Astrocyte of the hippocampus (primary cell): ENCODE measurements at places on chromosomes 7 and 10.
A peak's percentile ranks its signal among the peaks of the same experiment; 100 is the strongest.

DNA sequence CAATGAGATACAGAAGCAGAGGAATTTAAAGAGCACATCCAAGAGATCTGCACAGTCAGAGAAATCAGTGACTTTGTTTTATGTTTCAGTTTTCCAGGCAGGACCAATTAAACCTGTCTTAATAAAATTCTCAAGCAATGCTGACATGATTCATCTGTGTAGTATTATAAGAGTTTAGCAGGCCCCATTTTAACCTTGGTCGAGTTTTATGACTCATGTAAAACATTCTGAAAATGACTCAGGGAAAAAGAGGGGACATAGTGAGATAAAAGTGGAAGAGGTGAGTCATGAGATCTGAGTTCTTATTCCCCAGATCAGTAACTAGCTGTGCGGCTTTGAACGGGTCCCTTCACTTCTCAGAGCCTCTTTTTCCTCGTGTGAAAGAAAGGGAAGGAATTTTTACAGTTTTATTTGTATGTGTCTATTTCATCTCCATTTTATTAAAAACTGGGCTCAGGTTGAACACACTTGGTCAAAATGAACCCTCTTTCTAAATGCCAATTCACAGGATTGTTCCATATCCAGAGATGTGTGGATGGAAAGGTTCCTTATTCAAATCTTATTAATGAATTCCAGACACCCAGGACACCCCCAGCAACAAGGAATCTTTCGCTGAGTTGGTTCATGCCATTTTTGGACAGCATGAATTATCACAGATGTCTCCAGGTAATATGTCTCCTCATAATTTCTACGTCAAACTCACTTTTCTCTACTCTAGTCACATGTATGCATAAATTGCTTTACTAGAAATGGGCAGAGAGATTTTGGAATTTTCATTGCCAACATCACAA is 143.2 kb downstream of the JAZF1 start:
- DNase-seq, result peak; percentile 92

DNA sequence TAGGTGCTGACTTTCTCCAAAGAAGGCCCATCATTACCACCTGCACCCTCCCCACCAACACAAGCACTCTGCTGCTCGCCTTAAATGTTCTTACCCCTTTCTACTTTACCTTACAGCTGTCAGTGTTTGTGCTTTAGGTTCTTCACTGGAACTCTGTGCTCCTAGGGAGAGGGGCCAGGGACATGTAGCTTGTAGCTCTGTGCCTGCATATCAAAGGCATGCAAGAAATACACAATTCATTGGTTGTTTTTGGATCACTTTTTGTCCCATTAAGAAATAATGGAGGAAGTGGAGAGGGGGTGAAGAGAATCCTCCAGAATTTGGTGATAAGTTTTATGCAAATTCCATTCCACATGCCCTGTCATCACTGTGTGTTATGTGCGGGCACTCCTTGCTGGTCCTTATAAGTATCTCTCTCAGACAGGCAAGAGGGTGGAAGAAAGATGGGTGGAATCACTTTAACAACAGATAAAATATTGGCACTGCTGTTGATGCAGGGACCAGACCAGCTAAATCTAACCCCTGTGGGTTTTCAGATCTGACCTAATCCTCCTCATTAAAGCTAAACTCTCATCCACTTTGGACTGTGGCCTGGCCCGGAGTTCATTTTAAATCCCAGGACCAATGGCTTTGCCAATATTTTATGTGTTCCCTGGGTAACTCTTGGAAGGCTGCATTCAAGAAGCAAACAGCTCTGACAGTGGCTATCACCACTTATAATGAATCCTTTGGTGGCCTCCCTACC is 375.8 kb upstream of the NFE2L3 start:
- DNase-seq, result peak; percentile 13

- DNase-seq, result no peak
These were observed 183.2 kb downstream of the AGMO start for GRCh38 chr7:15378494-15379145.

GRCh38 chr10:20502903-20503585 is 394.1 kb downstream of the NEBL start:
- DNase-seq, result no peak

DNA sequence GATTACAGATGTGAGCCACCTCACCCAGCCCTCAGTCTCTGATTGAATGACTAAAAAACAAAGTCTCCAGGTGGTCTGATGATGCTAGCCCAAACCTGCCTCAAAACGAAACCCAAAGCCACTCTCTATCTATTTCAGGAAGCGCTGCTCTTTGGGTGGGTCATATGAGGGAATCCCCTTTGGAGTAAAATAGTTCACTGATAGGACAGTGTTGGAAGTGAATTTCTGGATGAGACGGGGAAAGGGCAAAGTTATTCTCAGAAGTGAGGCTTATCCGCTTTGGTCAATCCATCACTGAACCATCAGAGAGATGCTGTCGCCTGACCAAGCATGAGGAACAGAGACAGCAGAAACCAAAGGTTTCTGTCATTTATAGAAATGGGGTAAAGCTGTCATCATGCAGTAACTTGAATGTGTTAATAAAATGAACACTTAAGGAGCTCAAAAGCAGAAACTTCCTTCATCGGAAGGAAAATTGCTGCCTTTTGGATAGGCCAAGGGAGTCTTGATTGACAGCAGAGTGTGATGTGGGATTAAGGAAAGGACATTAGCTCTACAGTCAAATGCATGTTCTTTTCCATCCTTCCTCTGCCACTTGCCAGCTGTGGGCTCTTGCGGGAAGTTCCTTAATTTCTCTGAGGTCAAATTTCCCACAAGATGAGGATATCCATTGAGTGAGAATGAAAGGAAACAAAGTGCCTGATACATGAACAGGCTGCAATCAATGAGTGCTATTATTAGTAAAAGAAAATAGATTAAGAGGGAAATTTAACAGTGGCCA is 64.9 kb upstream of the C1QL3 start:
- no peak for DNase-seq

DNA sequence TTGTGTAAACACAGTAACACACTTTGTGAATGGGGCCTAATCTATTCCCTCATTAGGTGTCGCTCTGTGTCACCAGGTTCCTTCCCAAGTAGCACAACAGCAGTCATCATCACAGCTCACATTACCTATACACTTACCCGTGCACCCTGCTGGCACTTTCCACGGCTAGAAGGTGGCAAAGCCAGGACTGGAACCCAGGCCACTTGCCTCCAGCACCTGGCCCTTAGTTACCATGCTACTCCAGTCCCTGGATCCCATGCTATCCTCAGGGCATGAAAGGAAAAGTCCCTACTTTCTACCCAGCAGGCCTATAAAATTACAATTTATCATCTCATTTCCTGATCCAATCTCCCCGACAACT is 18.4 kb downstream of the SMURF1 start:
- no peak for DNase-seq

- no peak for DNase-seq
These were observed 35.8 kb upstream of the DNAAF5 start for GRCh38 chr7:690478-691360.

DNA sequence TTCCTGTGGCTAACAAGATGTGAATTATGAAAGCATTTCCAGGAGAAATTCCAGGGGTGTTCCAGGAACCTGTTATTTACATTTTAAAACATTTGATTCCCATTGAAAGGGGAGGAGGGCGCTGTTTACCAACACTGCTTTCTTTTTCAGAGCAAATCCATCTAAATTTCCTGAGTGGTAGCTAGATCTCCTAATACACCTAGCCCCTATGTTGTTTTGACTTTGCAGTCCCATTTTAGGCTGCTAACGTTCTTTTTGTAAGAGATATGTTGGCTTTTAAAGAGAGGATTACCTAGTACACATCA is 130.8 kb downstream of the TCF7L2 start:
- no peak for DNase-seq

- DNase-seq, result no peak
These were observed 885 bp upstream of the SYPL1 start for GRCh38 chr7:106112972-106113421.

DNA sequence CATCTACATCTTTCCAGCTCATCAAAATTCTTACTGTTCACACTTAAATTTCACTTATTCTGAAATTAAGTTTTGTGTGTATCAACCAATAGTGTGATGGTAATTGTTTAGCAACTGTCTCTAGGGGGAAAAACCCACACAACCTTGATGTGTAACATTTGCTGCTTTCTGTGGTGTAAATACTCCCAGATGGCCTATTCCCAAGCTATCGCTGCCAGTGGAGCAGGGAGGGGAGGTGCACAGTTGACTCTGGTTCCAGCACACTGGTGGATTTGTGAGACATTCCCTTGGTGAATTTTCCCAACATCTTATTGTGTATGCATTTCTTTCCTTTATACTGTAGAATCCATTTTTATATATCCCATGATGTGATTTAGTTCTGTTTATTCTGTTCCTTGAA is 275.9 kb upstream of the SHH start:
- no peak for DNase-seq

DNA sequence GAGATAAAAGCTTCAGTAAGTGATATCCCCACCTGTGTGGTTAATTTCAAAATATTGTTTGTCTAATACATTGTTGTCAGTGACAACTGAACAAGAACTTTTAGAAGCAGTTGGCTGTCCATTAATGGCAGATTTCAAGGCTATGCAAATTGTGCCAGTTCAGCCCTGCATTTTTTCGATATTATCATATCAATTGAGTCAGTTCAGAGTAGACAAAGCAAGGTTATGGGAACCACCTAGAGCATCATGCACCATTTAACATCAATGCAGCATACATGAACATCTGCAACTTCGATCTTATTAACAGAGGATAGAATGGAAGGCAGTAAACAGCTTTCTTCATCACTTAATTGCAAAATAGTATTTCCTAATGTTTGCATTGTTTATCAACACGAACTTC is 180.7 kb upstream of the KAT6B start:
- no peak for DNase-seq

- peak; percentile 88 for DNase-seq
These were observed 262.8 kb upstream of the GRB10 start for GRCh38 chr7:51045319-51046102.

DNA sequence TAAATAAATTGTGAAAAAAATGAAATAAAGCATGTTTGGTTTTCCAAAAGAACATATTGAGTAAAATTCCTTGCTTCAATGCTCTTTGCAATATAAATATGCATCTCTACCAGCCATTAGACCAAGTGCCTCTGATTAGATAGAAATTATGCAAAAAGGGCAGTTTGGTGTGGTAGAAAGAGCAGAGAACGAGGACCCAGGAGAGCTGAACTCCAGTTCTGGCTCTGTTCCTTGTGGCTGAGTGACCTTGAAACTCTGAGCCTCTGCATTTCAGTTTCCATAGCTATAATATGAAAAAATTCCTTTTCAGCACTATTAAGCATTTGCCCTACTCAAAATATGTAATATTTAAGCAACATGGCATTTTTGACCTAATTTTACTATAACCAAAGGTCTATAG is 36.5 kb downstream of the COL1A2 start:
- peak; percentile 12 for DNase-seq

GRCh38 chr10:44510379-44511115 is 125.7 kb upstream of the CXCL12 start:
- peak; percentile 51 for DNase-seq

DNA sequence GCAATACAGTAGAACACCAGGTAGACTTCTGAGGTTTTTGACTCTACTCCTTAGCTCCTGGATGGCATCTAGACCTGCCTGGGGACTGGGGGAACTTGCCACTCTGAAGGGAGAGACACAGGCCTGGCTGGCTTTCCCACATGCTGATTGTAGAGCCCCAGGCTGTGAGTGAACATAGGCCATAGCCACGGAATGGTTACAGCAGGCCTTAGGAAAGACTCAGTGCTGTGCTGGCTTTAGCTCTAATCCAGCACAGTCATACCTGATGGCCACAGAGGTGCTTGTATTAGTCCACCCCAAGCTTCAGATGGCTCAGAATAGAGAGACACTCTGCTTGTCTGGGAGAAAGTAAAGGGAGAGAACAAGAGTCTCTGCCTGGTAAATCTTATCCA is 35.0 kb upstream of the ARHGAP12 start:
- no peak for DNase-seq

GRCh38 chr10:77162697-77163096 is 474.9 kb downstream of the KCNMA1 start:
- no peak for DNase-seq

GRCh38 chr7:7895754-7896153 is 72.8 kb upstream of the GLCCI1 start:
- DNase-seq, result no peak

GRCh38 chr7:54556121-54556520 is 13.9 kb downstream of the VSTM2A start:
- no peak for DNase-seq

GRCh38 chr7:22109761-22110160 is 164.1 kb upstream of the CDCA7L start:
- peak; percentile 42 for DNase-seq

- no peak for DNase-seq
These were observed 2.2 kb downstream of the PDCD4 start for GRCh38 chr10:110873951-110874350.

- no peak for DNase-seq
These were observed 64.0 kb downstream of the ZNF33B start for GRCh38 chr10:42574336-42574735.

DNA sequence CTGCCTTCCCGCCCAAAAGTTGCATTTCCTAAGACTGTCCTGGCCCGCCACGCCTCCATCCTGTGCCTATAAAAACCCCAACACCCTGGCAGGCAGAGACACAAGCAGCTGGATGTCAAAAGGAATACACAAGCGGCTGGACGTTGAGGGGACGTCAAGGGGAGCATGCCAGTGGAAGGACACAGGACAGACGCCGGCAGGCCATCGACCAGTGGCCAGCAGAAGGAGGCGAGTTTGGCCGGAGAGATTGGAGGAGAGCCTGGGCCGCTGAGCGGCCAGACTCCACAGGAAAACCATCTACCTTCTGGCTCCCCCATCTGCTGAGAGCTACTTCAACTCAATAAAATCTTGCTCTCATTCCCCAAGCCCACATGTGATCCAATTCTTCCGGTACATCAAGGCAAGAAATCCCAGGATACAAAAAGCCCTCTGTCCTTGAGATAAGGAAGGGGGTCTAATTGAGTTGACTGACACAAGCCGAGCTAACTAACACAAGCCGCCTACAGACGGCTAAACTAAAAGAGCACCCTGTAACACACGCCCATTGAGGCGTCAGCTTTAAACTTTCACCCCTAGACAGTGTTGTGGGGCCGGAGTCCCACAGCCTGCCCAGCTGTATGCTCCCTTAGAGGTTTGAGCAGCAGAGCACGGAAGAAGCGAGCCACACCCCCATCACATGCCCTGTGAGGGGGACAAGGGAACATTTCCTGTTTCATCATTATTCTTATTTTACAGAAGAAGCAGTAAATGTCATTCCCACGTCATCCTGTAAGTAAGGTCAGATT is 150.3 kb upstream of the PHYHIPL start:
- DNase-seq, result no peak

GRCh38 chr10:50416181-50416824 is 165.0 kb upstream of the ASAH2 start:
- DNase-seq, result no peak

DNA sequence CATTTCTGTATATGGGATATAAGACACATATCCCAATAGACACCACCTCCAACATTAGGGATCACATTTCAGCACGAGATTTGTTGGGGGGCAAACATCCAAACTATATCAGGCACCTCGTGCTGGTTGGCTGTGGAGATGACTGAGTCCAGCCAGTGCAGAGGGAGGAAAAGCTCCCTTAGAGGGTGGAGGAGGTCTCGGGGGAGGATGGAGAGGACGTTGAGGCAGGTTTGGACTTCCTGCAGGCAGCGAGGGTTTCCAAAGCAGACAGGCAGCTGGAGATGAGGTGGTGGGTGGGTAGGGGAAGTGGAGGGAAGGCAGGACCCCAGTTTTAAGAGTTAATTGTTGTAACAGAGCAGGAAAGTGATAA is 56.7 kb downstream of the EEPD1 start:
- no peak for DNase-seq
